ENCODE measurements at places on chromosomes 7 and 10.

DNA sequence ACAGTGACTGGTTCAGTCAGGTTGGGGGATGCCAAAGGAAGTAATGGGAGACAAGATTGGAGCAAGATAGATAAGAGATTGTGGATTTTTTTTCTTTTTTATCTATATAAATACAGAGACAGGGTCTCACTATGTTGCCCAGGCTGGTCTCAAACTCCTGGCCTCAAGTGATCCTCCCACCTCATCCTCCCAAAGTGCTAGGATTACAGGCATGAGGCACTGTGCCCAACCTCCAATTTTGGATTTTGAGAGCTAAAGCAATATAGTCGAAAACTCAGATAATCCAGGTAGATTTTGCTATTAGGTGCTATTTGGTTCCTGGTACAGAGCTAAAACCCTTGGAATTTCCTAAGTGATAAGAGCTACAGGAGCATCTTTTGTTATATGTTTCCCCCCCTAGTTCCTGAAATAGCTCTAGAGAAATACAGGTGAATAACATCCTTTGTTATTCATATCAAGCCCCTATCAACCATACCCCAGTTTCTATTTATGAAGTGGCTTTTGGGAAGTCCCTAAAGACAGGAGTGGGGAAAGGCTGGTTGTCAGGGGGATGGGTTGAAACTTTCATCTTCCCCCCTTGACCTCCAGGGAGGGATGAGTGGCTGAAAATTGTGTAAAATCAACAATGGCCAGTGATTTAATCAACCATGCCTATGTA is 151.2 kb downstream of the CFTR start:
- DNase-seq: no peak

DNA sequence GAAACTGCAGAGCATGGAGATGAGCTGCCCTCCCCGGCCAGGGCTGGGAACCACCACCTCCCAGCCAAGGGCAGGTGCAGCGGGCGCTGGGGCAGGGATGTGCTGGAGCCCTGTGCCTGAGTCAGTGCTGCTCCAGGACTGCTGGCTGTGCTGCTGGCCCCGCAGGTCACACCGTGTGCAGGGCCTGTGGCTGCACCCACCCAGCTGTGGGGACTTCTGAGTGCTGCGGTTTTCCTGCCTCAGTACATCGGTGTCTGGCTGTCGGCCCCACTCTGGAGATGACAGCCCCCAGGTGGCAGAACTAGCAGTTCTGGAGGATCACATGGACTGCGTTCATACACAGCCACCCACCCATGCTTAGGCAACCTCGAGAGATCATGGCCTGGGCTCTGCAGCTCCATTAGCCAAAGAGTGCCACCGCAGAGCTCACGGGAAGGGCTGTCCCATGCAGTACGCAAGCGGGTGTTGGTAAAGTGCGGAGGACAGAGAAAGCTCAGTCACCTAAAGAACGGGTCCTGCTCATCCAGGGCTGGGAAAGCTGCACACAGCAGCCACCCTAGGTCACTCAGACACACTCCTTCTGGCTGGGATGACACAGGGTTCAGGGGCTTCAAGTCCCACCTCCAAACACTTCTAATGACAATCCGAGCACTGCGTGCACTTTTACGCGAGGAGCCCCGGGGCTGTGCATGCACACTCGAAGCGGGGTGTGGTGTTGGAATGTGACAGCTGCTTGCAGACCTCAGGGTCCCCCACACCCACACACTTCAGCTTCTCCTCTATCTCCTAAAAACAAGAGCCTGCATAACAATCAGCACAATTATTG is 198.1 kb upstream of the PPP2R2D start:
- no peak for DNase-seq

GRCh38 chr10:109958059-109958458 is 34.7 kb upstream of the XPNPEP1 start:
- DNase-seq: no peak

GRCh38 chr7:129723679-129724078 is 112.2 kb downstream of the NRF1 start:
- DNase-seq: no peak
